ENCODE measurements at places on chromosomes 16 and 17.

DNA sequence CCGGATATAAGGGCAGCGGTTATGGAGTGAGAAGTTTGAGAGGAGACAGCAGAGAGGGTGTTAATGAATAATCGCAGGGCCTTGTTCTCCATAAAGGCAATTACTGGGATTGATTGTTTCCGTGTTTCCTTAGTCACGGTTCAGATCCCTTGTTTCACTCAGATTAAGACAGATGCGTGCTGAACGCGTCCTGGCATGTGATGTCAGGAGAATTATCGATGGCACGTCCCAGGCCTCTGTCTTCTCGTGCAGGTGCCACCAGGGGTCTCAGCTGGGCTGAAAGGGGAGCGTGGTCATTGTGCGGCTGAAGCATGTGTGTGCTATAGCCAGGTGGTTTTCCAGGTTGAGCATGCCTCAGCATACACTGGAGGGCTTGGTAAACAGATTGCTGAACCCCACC is 142.4 kb upstream of the NOL11 start:
- no peak for DNase-seq

DNA sequence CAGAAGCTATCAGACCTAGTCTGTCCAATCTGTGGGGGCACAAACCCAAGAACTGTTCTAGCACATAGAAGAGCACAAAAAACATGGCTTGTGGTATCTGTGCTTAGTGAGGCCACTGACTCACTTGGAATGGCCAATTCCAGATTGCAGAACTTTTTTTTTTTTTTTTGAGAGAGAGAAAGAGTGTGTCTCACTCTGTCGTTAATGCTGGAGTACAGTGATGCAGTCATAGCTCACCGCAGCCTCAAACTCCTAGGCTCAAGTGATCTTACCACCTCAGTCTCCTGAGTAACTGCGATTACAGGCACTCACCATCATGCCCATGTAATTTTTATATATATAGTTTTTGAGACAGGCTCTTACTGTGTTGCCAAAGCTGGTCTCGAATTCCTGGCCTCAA is 77.2 kb upstream of the CLEC3A start:
- no peak for DNase-seq

- no peak for DNase-seq
Measured at GRCh38 chr16:84675423-84675822, 24.4 kb upstream of the USP10 start.

- DNase-seq = no peak
Measured at GRCh38 chr17:39981766-39982375, 1.3 kb downstream of the PSMD3 start.

DNA sequence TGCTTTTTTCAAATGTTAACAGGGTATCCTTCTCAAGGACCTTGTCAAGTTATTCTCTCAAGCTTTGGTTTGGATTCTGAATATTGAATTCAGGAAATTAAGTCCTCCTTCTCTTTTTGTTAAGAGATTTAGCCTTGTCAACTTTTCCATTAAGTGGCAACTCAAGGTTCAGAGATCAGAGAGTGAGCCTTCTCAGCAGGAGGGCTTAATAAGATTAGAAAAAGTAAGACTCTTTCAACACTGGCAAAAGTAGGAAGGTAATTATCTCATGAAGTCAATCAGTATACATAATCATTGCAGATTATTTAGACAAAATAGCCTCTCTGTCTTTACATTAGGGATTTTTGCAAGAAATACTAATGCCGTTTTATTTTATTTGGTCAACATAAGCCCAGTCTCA is 330.7 kb downstream of the KIF2B start:
- DNase-seq = no peak

- no peak for DNase-seq
Measured at GRCh38 chr17:55219459-55219858, 45.3 kb upstream of the HLF start.

GRCh38 chr17:79841369-79842135 is 2.3 kb upstream of the CBX4 start:
- DNase-seq = peak; percentile 61

- DNase-seq = peak; percentile 51
Measured at GRCh38 chr16:66264311-66265047, 102.0 kb upstream of the CDH5 start.

DNA sequence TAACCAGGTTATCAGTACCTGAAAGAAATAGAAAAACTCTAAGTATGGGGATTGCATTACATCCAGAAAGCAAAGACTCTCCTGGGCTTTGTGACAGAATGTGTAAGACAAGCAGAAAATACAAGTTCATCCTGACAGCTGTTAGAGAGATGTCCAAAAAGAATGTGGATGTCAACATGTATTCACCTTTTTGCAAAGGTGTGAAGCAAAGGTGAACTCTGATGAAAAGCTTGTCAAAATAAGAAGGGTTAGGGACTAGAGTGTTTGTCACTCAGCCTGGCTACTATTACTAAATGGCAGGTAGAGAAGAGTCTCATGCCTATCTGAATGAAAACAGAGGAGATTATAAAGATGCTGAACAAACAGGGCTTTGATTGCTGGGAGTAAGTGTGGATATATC is 527.6 kb upstream of the CA10 start:
- DNase-seq = no peak

DNA sequence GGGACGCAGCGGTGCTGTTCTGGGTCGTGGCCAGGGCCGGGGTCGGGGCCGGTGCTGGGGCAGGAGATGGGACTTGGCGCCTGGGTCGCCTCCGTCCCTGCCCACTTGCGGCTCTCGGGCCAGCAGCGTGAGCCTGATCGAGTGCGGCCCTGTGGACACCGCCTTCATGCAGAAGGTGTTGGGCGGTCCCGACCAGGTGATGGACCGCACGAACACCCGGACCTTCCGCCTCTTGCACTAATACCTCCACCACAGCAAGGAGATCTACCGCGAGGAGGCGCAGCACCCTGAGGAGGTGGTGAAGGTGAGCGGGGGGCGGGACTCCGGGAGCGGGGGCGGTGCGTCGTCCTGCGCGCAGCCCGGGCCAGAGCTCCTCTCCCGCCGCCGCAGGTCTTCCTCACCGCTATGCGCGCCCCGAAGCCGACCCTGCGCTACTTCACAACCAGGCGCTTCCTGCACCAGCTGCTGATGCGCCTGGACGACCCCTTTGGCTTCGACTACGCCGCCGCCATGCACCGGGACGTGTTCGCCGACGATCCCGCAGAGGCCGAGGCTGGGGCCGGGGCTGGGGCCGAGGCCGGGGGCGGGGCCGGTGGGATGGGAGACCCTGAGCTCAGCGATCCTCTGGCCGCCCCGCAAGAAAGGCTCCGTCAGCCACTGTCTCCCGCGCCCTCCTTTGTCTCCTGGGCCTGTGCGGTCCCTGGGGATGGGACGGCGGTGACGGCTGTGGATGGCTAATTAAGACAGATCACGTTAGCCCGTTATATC is 4.5 kb upstream of the HSD17B1 start:
- DNase-seq = peak; percentile 97

- peak; percentile 93 for DNase-seq
Measured at GRCh38 chr17:31842195-31843069, 16.6 kb downstream of the COPRS start.

GRCh38 chr16:55575496-55575895 is 9.0 kb downstream of the CAPNS2 start:
- no peak for DNase-seq

- DNase-seq = no peak
Measured at GRCh38 chr16:51404386-51404785, 253.3 kb upstream of the SALL1 start.

GRCh38 chr17:9363440-9364350 is 211.9 kb downstream of the STX8 start:
- DNase-seq = peak; percentile 28

DNA sequence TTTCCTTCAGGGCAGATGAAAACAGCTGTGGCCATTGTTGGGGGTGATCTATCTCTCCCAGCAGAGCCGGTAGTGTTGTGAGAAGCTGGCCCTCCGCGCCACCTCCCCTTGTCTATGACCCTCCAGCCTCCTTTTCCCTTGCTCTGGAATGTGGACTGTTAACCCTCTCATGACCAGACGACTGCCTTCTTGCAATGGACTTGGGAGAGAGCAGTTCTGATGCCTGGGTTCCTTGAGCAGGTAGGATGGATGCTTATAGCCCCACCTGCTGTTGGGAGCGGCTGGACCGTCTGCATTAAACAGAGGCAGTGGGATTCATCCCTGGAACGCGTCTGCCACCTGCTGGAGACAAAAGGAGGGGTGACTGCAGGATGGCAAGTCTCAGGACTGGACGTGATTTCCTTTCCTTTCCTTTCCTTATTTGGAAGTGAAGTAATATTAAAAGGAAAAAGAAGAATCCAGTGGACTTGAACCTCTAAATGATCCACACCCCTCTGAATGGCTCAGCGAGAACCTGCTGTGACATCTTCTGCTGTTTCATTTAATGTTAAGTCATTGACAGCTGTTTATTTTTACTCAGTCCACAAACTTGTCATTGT is 1.8 kb upstream of the SOST start:
- peak; percentile 99 for DNase-seq

GRCh38 chr17:70588003-70588402 is 418.7 kb downstream of the KCNJ2 start:
- no peak for DNase-seq

GRCh38 chr17:1156864-1157263 is 22.9 kb downstream of the ABR start:
- no peak for DNase-seq

DNA sequence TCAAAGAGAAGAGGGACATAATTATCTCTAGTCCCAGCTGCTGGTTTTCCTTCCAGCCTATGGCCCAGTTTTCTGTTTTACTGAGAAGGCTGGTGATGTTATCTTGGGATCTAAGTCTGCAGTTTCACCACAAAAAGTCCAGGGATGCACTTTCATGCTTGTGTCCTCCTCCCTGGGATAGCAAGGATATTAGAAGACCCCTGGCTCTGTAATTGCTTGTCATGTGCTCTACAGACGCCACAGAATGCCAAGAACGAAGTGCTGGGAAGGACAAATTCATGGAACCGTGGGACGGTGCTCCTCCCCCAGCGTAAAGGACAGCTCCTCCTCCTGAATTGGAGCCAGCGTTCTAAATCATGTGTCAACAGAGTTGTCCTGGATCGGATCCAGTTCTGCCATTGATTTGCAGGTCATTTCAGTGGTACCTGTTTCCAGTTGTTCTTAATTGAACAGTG is 8.6 kb downstream of the MAPT start:
- DNase-seq = peak; percentile 90

DNA sequence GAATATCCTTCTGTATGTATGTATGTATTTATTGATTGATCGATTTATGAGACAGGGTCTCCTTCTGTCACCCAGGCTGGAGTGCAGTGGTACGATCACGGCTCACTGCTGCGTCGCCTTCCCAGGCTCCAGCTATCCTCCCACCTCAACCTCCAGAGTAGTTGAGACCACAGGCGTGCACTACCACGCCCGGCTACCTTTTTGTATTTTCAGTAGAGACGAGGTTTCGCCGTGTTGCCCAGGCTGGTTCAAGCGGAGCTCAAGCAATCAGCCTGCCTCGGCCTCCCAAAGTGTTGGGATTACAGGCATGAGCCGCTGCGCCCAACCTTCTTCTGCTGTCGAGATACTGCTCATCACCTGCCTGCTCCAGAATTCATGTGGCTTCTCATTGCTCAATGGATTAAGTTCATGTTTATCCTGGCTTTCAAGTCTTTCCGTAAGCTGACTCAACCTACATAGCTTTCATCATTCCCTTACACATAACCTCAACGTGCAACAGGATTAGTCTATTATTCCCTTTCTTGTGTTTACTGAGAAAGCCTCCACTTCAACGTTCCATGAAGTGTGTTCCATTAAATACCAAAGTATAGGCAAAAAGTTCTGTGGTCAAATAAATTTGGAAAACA is 13.6 kb downstream of the TAC4 start:
- DNase-seq = no peak

Measured in islet precursor cell (in vitro differentiated cells).